C1 segment of cervical spinal cord (tissue), 14 donors: ENCODE measurements at places on chromosomes 1 and 21.

- DNase-seq: no peak
Observed at GRCh38 chr1:203479646-203480045, 4.0 kb downstream of the PRELP start.

DNA sequence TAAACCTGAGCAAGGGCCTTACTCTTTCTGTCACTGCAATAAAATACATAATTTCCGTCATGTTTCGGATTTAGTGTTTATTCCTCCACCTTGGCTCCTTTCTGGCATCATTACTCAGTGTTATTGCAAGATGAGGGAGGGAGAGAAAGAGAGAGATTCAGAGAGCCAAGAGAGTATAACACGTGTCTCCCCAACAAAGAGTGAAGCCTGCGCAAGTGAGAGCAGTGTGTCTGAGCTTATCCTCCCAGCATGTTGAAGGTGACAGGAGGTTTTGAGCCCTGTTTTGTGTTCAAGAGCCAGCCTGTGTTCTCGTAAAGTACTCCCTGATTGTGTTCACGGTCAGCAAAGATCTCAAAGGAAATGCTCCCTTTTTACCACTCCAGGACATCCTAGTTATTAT, 6.3 kb downstream of the RUNX1 start:
- no peak for DNase-seq

GRCh38 chr21:42232176-42232825, 13.4 kb downstream of the ABCG1 start:
- no peak for DNase-seq

DNA sequence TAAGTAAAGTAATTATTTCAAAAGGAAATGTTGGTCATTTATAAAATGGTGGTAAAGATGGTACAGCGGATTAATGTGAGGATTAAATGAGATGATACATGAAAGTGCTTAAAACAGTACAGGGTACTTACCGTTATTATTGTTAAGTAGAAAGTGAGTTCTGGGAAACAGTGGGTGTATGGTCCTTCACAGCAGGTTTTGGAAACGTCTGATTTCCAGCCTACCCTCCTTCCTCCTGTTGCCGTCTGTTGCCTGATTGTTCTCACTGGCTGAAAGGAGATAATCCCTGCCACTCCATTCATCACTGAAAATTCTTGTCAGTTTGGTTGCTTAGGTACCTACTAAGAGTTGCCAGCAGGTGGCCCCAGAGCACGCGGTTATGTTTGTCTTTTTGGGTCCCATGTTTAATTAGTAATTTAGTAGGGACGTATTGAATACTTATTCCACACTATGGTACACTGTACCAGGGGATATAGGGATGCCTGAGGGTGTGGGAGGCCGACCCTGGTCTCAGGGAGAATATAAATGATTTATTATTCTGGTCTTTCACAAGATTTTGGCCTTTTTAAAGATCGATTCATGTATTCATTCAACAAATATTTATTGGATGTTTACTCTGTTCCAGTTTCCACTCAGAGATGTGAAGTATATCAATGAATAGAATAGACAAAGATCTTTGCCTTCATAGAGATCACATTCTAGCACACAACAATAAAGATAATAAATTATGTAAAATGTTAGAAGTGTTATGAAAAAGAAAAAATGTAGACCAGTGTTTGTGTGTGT, 30.8 kb upstream of the RPTN start:
- DNase-seq: peak; percentile 24

DNA sequence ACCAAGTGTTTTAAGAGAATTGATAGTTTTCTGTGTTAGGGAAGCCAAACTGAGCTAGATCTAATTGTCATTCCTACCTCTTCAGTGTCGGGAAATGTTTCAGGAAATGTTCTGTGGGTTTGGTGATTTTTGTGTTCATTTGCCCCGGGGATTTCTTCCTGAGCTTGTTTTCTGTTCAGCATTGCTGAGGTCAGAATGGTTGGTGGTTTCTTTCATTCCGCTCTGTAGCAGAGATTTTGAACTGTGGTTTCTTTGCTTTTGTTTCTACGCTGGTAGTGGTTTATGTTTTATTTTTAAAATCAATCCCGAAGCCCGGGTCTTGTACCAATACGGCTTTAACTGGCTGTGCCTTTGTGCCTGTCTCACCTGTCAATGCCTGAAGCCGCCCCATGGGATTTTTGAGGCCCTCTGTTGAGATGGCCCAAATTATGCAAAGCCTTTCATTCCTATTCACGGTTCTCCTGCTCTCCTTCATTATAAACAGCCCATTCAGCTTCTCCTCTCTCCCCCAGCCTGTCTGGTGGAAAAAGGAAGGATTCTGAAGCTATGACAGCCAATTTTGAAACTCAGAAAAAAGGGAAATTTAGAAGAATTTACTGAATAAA, 417.2 kb upstream of the KAZN start:
- DNase-seq: no peak

DNA sequence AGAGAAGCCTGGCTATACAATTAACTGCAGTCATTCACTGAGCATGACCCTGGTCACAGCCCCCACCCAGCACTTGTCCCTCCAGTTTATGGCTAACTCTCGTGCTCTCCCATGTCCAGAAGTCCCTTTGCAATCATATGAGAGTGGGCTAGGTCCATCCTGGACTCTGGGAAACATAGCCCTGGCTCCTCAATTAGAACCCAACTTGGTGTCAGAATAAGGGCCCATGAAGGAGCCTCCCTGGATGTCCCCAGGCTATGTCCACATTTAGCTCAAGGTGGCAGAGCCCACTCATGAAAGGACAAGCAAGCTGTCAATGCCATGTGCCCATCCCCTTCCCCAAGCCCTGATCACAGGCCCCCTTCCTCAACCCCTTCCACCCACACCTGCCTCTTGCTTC, 27.4 kb upstream of the HPDL start:
- DNase-seq: no peak

GRCh38 chr1:230618537-230618936, 23.7 kb upstream of the COG2 start:
- no peak for DNase-seq

GRCh38 chr1:74395571-74395970, 116.8 kb downstream of the LRRC53 start:
- DNase-seq: no peak
